Stimulated activated memory B cell treated with anti-CD40 and anti-IgM and Interleukin-4, amounts not matched to agents 10 μg/mL and 1 μg/mL and 100 μg/mL, for 72 hours (primary cell): ENCODE measurements at places on chromosomes 2 and 18.

DNA sequence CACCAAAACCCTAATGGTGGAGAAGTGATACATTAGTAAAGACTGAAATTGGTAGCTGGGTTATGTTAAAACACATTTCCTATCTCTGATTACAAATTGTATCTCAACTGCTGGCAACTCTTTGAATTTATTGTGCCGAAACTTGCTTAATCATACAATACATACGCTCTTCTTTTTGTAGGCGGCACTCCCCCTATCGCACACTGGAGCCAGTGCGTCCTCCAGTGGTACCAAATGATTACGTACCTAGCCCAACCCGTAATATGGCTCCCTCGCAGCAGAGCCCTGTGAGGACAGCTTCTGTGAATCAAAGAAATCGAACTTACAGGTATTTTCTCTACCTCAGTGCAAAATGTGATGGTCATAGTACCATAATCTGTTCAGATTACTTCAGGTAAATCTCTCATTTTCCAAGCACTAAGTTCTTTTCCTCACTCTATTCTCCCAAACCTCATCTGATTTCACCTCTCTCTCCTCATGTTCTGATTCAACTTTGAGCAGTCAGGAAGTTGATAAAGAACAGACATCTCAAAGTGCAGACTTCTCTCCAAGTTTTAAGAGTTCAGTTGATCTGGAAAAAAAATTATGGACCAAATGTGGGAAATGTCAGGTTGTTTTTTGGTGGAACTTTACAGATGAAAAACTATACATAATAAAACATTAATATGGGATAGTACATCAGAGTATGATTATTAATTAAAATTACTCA is 66.5 kb downstream of the ABI2 start:
- ATAC-seq, result no peak

GRCh38 chr2:189613650-189614420 is 33.2 kb upstream of the SLC40A1 start:
- ATAC-seq, result no peak

DNA sequence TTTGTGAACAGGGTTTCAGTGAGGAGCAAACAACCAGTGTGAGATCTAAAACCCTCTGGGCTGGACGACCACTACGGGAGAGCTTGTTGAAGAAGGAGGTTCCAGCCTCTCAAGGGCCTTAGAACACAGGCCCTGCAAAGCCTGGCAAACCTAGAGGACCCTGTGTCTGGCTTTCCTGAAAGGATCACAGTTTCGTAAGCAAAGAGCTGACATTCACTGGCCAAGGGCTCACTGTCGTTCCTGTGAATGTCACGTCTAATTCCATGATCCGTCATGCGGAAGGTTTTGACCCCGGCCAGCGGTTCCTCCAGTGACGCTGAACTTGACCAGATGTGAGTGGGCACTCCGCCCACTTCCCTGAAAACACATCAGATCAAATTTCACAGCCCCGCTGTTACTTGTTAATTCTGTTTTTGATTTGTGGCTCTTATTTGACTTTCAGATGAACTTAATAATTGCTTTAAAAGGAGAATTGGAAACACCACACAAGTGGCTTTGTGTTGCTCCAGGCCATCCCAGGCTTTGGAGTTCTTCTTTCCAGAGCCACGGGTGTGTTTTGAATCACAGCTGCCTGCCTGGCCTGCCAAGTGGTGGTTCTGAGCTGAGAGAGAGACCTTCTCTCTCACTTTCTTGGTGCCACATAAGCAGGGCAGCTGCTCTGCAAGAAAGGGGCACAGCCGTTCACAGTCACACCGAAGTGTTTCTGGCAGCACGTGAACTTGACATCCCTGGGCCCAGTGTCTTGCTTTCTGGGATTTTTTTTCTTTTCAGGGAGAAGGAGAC is 308.4 kb downstream of the NDUFA10 start:
- ATAC-seq, result no peak

GRCh38 chr2:124318913-124319312 is 293.8 kb downstream of the CNTNAP5 start:
- no peak for ATAC-seq

DNA sequence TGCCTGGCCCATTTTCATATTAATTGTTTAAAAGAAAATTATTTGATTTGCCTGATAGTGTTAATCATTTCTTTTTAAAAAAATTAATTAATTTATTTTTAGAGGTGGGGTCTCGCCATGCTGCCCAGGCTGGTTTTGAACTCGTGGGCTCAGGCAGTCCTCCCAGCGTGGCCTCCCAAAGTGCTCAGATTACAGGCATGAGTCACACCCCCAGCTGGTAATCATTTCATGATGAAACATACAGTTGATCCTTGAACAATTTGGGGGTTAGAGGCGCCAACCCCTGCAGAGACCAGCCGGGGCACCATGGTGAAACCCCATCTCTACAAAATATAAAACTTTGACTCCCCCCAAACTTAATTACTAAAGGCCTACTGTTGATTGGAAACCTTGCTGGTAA is 7.9 kb downstream of the GPN1 start:
- no peak for ATAC-seq

DNA sequence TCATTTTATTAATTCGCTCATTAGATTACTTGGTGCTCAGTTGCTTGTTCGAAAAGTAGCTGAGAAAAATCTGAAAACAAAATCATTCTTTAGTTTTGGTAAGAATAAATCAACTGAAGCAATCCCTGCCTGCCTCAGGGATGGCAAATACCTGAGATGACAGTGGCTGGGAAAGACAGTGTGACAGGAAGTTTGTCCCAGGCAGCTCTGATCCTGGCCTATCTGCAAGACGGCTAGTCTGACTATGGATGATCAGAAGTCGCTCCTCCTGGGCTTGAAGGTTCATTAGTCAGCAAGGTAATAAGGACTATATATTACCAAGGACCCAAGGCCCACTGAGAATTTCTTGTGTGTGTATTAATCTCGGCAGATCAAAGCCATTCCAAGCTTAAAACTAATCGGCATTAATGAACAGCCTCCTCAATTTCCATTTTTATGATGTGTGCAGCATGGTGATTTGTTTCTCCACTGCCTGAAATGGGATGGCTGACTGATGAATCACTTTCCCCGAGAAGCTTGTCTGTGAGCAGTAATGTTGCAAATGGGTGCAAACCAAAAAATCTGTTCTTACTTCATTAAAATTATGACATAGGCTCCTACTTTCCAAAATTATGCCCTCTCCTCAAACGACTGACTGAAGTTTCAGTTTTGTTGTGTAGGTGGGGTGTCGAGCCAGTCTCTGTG is 199.9 kb downstream of the ACTR3 start:
- no peak for ATAC-seq

GRCh38 chr2:3450385-3451010 is 68.8 kb downstream of the ADI1 start:
- ATAC-seq, result no peak

- ATAC-seq, result no peak
Measured at GRCh38 chr2:151756820-151757219, 22.5 kb upstream of the NEB start.

GRCh38 chr2:6412533-6413091 is 453.1 kb downstream of the CMPK2 start:
- ATAC-seq, result no peak

DNA sequence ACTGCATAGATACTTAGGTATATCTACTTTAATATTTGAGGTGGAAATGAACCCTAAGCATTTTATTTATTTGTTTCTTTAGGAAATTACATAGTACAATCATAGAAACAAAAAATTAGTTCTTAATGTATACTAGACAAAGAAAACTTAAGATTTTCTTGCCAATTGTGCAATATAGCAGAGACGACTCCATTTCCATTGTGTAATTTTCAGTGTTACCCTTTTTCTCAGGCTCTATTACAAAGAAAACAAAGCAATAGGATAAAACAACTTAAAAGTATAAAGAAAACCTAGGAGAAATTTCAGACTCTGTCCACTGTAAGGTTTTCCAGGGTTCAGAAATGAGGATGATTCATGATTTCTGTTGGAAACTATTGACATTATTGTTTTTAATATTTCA is 89.0 kb upstream of the SERTAD2 start:
- no peak for ATAC-seq

- no peak for ATAC-seq
Measured at GRCh38 chr2:55163274-55163721, 68.8 kb downstream of the CLHC1 start.

DNA sequence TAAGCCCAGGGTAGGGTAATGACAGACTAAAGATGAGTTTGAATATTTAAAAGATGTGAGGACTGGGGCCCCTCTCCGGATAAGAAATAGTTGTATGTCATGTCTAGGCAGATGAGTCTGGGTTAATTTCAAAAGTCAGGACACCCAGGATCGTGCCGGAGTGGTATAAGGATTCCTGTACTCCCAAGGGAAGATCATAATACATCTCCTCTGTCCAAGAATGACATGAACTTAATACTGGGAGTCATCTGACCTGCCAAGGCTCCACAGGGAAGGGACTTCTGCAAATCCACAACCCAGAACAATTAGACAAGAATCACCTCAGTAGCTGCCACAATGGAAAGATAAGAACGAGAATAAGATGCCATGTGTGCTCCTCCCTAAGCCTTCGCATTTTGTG is 17.1 kb downstream of the RPRM start:
- no peak for ATAC-seq

DNA sequence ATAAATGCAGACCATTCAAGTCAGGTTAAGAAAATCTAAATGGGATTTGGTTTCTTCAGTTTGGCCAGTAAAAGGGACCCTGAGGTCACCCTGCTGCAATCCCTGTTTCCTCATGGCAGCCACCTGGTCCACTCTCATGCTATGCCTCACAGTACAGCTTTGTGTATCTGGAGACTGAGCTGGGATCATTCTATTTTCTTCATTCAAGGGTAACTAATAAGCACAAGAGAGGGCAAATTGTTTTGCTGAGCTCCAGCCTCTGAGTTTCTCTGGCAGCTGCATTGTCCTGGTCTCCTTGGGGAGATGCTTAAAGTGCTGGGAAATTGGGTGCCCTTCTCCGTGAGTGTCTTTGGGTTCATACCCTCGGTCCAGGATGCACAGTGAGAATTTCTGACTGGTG is 18.5 kb upstream of the BCL2L11 start:
- no peak for ATAC-seq

DNA sequence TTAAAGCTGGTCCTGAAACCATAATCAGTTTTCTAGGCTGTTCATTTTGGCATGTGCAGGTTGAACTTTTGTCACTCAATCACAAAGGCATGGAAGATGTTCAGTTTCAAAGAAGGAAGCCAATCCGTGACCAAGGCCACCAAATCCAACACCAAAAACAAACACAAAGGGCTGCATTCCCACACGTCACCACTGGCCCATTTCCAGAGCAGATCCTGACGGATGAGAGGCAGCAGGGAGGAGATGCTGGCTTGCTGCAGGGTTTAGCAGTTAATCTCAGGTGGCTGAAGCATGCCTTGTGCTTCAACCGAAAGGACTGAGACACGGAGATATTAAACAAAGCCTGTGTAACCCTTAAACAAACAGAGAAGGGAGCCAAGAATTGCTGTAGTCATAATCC is 191.9 kb upstream of the CTAGE1 start:
- no peak for ATAC-seq

DNA sequence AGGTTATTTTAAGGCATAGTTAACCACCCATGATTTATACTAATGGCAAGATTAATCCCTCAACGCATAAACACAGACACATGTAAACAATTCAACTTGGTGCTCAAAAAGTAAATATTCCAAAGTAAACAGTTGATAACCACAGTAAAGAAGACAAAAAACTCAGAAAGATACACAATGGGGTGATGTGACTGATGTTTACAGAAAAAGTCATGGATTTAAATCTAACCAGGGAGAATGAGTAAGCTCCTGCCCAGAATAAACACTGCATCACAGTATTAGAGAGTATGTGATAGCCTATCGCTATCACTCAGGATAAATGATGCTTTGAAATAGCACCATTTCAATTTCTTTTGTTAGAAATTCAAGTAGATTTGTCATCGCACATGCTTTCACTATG is 49.3 kb downstream of the HIBCH start:
- ATAC-seq, result no peak

DNA sequence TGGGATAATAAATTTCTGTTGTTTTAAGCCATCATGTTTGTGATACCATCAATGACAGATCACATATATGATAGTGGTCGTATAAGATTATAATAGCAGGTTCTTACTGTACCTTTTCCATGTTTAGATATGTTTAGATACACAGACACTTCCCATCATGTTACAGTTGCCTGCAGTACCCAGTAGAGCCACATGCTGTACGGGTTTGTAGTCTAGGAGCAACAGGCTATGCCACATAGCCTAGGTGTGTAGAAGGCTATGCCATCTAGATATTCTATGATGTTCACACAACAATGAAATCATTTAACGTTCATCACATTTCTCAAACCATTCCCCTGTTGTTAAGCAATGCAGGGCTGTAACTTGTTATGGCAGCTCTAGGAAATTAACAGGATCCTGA is 132.9 kb upstream of the SH3BP4 start:
- no peak for ATAC-seq

- peak; percentile 56 for ATAC-seq
Measured at GRCh38 chr2:200306931-200307723, 634 bp downstream of the SPATS2L start.

DNA sequence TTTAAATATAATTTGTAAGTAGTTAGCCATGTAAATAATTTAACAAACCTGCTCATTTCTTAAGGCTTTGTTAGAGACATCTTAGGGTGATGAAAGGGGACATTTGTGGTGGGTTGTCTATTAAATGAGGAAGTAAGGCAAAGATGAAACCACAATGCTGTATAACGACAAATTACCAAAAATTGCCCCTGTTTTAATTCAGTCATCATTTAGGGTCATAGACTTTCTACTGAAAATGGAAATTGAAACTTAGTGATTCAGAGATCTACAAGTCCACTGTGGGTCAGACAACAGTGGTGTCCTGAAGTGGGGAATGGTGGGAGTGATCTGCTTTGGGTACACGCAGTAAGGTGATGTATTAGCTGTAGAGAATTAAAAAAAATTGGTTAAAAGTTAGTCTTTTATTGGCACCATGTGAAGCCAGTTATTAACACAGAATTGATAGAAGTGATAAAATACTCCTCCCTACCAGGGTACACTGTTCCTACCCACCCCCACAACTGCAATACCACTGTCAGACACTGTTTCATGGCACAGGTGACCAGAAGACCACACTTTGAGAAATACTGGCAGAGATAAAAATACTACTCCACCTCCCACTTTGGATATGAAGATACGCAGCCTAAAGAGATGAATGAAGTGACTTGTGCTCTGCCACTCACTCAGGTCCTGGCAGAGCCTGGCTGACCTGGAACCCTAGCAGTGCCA is 13.4 kb downstream of the CERS6 start:
- peak; percentile 34 for ATAC-seq
